RCC 7860 (cell line): ENCODE measurements at places on chromosomes 16 and 17.
A peak's percentile ranks its signal among the peaks of the same experiment; 100 is the strongest.

- no peak for DNase-seq
Measured at GRCh38 chr17:39045948-39046679, 78.9 kb upstream of the FBXO47 start.

DNA sequence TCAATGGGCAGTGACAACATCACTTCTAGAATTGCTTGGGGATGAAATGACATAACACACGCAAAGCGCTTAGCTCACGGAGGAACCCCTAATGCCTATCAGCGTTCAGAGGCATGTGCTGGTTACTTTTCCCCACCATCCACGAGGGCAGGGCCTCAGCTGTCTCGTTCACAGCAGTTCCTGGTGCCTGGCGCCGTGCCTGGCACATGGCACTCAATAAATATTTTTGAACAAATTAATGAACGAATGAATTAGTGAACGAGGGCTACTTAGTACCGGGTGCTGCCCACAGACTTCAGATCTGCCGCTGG, 14.1 kb upstream of the CIBAR2 start:
- DNase-seq: no peak

DNA sequence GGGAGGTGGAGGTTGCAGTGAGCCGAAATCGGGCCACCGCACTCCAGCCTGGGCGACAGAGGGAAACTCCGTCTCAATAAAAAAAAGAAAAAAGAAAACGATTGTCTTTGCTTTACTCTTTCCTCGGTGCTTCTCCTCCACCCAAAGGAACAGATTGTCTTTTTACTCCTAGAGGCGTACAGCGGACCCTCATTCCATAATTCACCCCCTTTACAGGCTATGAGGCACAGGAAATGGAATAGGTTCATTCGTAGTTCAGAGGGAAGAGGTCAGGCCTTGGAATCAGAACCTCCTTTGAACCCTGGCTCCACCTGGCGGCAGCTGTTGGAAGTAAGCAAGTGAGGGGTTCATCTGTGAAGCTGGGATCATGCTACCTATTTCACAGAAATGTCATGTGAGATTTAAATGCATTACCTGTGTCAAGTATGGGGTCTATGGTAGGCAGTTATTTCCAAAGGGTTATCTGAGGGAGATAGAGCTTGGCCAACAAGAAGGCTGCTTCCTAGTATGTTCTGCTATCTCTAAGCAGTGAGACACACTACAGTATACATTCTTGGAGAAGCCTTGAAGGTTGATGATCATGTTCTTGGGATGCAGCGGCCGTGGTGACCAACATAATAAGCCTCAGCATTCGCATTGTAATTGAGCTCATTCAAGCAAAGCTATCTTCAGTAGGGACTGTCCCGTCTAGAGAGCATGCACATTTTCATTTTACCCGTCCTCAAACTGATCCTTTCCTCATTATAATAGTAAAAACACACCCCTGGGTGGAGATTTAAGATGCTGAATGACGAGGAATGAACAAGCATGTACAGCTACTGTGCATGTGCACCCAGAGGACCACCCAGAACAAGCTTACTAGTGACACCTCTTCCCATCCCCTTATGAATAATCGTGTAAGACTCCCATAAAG, 18.7 kb upstream of the ZNF689 start:
- peak; percentile 63 for DNase-seq

DNA sequence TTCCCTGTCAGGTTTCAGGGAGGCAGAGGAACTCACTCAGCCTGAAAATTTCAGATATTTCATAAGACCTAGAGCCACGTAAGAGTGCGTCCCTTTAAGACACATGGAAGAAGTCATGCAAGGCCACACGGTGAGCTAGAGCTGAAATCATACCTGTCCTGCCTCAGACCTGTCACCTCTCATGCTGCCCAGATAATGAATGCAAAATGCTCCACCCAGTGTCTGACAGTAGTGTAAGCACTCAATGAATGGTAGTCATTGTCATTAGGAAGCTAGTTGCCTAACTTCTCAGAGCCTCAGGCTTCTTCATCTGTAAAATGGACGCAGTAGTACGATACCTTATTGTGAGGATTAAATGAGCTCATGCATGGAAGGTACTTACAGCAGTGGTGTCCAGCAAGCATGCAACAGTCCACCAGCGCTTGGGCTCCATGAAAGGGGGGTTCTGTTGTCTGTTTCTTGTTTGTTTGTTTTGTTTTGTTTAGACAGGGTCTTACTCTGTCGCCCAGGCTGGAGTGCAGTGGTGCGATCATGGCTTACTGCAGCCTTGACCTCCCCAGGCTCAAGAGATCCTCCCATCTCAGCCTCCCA, 60.7 kb downstream of the WSB1 start:
- no peak for DNase-seq

GRCh38 chr16:23768581-23768980, 13.8 kb downstream of the CHP2 start:
- DNase-seq: no peak

- no peak for DNase-seq
Measured at GRCh38 chr17:63573634-63574033, 23.4 kb downstream of the DCAF7 start.

DNA sequence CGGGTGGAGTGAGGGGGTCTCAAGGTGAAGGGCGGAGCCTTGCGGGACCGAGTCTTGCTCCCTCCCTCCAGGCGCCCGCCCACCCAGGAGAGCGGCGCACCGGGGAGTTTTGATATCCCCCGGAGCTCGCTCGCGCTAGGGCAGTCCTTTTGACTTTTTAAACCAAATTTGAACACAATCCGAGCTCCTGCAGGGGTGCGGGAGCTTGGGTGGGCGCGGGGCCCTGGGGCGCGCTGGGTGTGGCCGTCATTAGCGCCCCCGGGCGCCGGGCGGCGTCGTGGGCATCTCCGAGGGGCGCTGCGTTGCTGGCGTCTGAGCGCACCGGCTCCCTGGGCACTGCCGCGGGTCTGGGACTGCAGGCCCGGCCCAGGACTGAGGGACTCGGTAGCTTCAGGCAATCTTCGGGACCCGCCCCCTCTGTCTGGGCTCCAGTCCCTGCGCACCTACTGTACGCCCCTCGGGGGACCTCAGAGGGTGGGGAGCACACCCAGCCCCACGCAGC, 10.9 kb downstream of the MAF start:
- no peak for DNase-seq

DNA sequence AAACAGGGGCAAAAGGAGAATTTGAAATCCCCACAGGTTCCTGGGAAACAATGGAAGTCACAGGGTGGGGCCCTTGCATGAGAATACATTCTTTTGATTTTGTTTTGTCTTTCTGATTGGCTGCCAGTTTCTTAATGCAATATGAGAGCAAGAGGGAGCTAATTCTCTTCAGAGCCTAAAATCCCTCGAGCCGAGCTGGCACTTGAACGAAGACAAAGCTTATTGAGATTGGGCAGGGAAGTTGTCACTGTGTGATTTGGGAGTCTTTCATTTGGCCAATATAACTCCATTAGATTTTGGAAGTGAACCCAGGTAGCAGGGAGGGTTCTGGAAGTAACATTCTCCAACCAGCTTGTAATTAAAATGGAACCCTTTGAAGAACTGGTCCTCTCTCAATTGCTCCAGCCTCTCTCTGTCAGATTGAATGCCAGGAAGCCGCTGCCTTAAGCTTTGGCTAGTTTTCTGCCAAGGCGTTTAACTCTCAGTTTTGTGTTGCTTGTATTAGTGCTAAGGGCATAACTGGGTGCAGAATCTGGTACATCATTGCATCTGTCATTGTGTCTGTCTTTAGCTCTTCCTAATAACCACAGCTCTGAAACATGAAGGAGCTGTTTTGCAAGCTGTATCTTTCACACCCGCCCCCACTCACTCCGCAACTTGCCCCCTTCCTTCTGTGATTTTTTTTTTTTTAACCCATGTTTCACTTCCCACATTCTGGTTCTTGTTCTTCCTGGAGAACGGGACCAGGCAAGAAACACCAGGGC, 272.0 kb downstream of the MAF start:
- DNase-seq: no peak

DNA sequence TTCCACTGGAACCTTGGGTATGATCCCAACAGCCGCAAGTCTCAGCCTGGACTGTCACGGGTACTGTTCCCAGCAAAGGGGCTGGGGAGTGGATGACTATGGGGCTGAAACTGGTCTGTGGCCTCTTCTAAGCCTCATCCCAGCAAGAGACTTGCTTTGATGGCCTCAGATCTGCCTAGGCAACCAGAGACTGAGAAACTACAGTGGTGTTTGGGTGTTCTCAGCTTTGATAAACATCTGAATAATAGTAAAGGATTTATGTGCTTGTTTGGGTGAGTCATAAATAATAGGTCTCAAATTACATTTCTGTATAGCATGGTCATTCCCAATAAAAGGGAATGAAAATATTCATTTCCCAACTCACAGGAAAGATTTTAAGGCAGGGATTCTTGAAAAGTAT, 30.2 kb upstream of the ULK2 start:
- DNase-seq: no peak

DNA sequence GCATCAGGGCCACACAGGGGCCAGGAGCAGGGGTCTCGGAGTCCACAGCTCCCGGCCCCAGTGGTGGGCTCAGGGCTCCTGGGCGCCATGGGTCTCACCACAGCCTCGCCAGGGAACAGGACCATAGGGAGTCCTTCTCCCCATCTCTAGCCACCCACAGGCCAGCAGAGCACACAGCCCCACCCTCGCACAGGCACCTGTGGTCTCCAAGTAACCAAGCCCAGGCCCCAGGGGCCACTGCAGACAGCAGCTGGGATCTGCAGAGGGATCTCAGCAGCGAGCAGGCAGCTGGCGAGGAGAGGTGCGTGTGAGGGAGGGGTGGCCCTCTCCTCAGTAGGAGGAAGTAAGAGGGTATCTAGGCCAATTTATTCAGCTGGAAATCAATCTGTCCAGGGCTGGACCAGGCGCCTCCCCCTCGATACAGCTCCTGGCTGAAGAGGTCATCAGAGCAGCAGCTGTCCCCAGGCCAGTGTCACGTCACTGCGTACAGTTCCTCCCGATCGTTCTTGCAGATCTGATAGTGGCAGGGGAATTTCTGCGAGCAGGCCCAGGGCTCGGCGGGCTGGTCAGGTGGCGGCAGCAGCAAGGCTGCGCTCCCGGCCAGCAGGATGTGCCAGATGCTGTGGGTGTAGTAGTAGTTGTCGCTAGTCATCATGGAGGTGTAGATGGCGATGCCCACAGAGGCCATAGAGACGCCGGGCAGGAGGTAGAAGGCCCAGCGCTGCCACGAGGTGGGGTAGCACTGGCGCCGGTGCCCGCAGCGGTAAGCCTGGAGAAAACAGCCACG, 1.4 kb upstream of the MRPL28 start:
- no peak for DNase-seq

DNA sequence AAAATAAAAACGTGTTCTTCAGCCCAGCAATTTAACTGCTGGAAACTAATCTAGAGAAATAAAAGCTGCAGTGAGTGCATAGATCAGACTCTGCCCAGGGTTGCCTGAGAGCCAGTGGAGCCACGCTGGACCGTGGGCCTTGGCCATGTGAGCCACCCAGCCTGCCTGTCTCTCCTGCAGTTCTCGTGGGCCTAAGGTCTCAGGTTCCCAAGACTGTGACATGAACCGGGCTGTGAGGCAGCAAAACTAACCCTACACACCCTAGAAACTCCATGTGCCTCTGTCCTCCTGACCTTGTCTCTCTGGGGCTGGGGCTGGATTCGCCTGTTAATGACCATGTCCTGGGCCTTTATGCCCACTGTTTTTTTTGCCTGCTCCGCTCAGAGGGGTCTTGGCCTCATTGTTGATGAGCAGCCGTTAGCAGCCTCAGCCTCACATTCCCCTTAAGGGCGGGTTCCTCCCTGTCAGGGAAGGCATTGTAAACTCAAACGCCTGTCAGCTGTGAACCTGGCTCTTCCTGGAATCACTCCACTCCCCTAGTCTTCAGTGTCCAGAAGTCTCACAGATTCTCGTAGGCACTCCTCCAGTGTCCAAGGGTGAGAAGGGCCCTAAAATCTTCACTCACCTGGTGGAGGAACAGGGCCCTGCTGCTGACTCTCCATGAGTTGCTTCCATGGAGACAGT, 16.9 kb downstream of the C16orf90 start:
- no peak for DNase-seq

GRCh38 chr17:57329380-57330214, 73.3 kb downstream of the MSI2 start:
- no peak for DNase-seq

DNA sequence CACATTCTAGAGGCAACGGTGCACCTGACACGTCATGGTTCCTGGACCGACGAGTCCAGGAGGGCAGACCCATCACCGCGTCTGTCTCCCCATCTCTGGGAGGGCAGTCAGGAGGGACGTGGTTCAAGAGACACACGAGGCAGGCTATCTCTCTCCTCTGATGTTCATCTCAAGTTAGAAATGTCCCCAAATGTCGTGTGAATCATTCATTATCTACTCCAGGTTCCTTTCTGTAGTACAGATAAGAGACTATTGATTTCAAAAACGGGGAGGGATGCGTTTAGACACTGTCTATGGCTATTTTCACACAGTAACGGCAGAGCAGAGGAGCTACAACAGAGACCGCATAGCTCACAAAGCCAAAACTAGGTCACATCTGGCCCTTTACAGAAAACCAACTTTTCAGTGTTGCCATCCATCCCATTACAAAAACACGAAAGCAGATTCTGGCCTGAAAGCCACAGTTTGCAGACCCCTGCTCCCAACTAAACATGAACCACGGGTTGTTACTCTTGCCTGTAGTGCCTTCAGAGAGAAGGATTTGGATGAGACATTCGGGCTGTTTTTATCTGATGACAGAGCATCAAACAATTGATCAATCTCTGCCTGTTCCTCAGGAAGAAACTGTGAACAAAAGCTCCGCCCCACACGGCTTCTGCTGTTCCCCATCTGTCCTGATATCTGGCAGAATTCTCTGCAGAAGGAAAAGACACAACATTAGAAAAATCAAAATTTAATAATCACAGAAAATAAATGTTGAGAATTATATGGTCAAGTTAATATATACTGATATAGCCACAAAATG, 6.8 kb downstream of the MEAK7 start:
- no peak for DNase-seq

GRCh38 chr16:53968896-53969295, 264.9 kb downstream of the FTO start:
- no peak for DNase-seq

DNA sequence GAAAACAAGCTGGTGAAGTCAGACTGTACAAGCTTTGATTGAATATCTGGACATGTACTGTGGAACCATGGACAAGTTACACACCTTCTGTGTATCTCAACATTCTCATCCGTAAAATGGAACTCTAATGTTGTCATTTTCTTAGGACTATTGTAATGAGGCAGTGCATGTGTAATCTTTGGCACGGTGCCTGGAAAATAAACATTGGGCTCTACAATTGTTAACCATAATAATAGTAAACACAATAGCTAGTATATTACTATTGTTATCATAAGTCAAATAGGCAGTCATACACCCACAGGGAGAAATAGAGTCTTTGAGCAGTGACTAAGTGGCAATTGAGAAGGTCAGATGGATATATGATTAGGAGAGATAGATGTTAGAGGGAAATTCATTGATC, 39.8 kb upstream of the ANKFN1 start:
- no peak for DNase-seq
